ENCODE measurements at places on chromosomes 16 and 17. TPM values are rescaled to one million over a fixed set of nuclear protein-coding genes. Genes with fewer than 3 reads are reported as not detected.

Gene GP2
- total RNA-seq, result not detected

GRCh38 chr16:19601083-19601976 is 45.8 kb downstream of the VPS35L start:
- H3K36me3 ChIP-seq, result no peaks in the 10 kb centered on the region
- no peak overlapping the region for H3K4me3 ChIP-seq
- peaks cover 5% of the 10 kb centered on the region for H3K4me1 ChIP-seq
- peak; percentile 60 for DNase-seq

DNA sequence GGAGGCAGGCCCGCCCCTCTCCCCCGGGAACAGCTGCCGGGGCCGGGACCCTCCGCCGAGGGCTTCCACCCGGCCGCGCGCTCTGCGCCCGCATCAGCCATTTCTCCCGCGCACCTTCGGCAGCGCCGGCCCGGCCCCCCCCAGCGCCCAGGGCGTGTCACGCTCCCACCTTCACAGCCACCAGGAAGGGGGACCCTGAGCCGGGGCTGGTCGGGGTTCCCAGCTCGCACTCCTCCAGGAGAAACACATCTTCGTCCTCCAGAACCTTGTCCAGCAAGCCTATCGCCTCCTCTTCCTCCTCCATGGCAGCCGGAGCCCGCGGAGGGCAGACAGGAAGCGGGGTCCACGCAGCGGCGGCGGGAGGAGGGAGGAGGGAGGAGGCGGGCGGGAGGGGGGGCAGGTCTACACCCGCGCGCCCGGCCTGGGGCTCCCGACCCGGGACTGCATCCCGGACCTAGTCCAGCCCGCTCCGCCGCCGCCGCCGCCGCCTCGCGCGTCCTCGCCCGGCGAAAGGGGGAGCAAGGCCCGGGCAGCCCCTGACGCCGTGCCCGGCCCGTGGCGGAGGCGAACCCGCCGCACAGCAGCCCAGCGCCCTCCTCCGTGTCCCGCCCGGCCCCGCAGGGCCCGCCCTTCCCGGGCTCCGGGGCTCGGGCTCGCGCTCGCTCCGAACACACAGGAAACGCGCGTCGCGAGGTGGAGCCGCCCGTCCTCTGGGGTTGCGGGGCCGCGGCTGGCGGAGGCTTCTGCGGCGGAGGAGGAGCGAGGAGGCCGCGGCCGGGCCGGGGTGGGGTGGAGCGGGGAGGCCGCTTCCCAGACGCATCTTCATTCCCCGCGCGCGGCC is 70.8 kb downstream of the ABR start:
- peak overlapping the region; percentile 72 for H3K4me3 ChIP-seq
- no peaks in the 10 kb centered on the region for H3K27me3 ChIP-seq
- peak overlapping the region; percentile 49 for H3K27ac ChIP-seq

Gene STARD3
- 48.9 TPM for total RNA-seq

Gene CSH2
- not detected for total RNA-seq

GRCh38 chr16:74071996-74072535 is 224.5 kb upstream of the PSMD7 start:
- no peak overlapping the region for H3K4me3 ChIP-seq
- DNase-seq, result no peak
- H3K4me1 ChIP-seq, result no peaks in the 10 kb centered on the region
- H3K27ac ChIP-seq, result no peak overlapping the region

- H3K4me1 ChIP-seq, result peaks cover 20% of the 10 kb centered on the region
- H3K4me3 ChIP-seq, result no peak overlapping the region
- H3K27me3 ChIP-seq, result no peaks in the 10 kb centered on the region
- no peak for DNase-seq
- no peaks in the 10 kb centered on the region for H3K36me3 ChIP-seq
Observed at GRCh38 chr17:44202756-44203155, 3.1 kb upstream of the ATXN7L3 start.
